ENCODE measurements at places on chromosomes 2 and 18.

DNA sequence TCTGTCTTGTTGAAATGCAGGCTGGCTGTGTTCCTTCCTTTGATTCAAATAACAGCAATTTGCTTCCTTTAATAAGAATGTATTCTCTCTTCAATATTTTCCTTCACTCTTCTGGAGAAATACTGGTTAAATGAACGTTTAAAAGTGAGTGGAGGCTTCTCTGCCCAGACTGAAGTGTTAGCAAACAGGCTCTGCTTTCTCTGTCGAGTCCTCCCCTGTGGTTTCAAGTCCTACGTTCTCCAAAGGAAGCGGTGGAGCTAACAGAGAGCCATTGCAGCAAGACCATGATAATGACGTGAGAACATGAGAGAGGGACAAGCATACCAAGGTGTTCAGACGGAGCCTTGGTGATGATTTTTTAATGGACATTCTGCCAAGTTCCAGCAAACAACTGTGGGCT is 26.2 kb upstream of the PID1 start:
- no peak for DNase-seq

DNA sequence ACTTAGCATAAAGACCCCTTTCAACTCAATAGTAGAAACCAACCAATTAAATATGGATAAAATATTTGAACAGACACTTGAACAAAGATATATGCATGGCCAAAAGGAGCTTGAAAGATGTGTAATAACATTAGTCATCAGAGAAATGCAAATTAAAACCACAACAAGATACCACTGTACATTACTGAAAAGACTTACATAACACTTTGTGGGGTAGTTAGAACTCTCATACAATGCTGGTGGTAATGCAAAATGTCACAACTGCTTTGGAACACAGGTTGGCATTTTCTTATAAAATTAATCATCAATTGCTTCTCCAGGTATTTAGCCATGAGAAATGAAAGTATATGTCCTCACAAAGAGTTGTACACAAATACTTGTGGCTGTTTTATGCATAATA is 60.7 kb downstream of the TTC27 start:
- DNase-seq: no peak

DNA sequence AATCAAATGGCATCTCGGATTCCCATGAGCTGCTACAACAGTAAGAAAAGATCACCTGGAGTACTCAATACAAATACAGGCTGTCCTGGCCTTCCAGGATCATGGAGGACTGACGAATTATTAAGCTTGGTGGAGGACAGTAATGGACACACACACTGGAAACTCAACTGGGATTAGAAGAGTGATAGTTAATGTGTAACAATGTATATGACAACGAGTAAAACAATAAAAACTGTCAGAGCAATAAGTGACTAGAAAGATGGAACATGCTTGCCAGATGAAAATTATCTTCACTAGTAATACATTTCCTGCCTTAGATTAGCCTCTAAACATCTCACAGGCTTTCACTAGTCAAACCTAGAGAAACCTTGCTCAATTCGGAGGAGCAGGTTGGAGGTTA is 49.2 kb upstream of the CDH20 start:
- no peak for DNase-seq

GRCh38 chr2:234683950-234684349 is 187.1 kb upstream of the ARL4C start:
- DNase-seq: no peak

GRCh38 chr2:146764301-146764700 is 1080.5 kb upstream of the ACVR2A start:
- DNase-seq: no peak

GRCh38 chr2:111044066-111044465 is 76.6 kb upstream of the BCL2L11 start:
- no peak for DNase-seq

GRCh38 chr2:47313141-47313691 is 89.7 kb upstream of the MSH2 start:
- DNase-seq: no peak

GRCh38 chr2:211513446-211513845 is 957.0 kb downstream of the CPS1 start:
- peak; percentile 39 for DNase-seq

DNA sequence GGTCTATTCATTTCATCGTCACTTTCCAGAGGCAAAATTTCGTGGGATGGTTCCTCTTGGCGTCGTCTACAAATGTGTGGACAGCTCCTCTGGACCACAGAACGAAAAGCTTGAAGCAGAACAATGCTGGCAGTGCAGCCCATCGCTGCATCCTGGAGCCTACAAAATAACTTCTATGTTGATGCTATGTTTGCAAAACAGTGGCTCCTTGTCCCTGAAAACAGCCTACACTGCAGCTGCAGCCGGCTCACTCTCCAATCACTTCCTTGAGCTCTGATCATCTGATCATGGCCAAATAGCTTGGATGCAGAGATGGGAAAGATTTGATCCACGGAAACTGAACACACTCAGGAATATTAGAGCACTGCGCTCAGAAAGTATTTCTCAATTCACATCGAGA is 60.0 kb downstream of the DOCK10 start:
- DNase-seq: no peak

DNA sequence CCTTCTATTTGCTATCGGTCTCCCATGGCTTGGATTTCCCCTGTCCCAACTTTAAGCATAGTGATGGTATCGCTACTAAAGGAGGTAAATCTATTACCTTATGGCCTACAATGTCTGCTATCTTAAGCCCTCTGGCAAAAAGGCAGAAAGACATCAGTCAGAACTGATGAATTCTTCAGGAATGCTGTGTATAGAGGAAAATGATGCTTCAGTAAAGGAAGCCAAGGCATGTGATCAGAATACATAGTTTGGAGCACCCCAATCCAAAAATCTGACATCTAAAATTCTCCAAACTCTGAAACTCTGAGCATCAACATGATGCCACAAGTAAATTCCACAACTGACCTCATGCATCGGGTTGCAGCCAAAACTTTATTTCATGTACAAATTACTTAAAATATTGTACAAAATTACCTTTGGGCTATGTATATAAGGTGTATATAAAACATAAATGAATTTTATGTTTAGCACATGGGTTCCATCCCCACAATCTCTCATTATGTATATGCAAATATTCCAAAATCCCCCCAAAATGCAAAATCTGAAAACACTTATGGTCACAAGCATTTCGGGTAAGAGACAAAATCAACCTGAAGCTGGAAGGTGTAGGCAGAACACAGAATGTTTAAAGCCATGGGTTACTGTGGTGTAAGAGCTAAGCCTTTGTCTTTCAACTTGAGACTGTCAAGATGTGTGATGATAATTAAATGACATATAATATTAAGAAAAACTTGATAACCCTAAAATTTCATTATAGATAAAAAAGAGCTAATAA is 66.2 kb downstream of the CUL3 start:
- DNase-seq: no peak

DNA sequence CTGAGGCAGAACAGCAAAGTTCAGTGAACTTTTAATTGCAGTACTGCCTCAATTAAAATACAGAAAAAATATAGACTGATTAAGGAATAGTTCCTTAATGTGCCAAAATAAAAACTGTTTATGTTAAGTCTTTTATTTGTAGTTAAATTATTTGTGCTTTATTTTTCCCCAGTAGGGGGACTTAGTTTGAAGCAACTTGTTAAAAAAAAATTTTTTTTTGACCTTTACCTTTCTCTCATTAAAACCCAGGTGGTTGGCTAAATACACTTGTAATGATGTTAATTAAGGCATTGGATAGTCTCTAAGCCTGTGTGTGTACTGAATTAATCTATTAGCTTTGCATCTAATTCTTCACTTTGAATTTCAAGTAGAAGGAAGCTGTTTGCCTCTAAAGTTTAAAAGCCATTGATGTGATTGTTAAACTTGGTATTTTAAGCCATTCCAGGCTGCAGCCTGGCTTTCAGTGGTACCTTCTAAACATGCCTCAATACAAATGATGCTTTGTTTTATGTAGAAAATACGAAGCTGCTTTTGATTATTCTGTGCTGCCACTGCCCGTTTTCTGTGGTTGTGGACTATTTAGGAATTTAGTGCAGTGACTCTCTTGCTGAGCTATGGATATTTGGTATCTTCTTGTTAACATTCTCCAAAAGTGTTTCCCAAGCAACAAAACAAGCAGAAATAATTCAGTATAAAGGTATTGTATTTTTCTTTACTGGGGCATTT is 102.9 kb downstream of the TANC1 start:
- no peak for DNase-seq

GRCh38 chr18:45844938-45845337 is 19.5 kb downstream of the SIGLEC15 start:
- DNase-seq: no peak

- DNase-seq: no peak
Observed at GRCh38 chr2:184041077-184041476, 557.3 kb upstream of the ZNF804A start.

Measured in kidney (tissue), 22 donors.